ENCODE measurements at places on chromosomes 3 and 15.
A peak's percentile ranks its signal among the peaks of the same experiment; 100 is the strongest.

GRCh38 chr15:81271761-81272644 lies 51.9 kb downstream of the STARD5 start:
- no peak for DNase-seq

DNA sequence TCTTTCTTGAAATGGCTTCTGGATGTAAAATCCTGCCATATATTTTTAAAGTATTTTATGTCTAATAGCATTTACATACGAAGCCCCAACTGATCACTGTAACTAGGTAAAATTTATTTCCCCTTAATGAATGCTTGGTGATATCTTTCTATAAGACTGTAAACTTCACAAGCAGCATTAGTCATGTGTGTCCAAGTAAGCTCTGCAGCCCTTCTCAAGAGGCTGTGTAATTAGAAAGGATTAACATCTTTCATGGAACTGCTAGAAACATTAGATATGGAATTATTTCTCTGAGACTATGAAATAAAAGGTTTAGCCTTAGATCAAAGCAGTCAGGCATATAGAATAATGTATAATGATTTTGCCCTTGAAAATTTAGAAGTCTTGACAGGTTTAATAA lies 143.3 kb downstream of the EPHA3 start:
- no peak for DNase-seq

DNA sequence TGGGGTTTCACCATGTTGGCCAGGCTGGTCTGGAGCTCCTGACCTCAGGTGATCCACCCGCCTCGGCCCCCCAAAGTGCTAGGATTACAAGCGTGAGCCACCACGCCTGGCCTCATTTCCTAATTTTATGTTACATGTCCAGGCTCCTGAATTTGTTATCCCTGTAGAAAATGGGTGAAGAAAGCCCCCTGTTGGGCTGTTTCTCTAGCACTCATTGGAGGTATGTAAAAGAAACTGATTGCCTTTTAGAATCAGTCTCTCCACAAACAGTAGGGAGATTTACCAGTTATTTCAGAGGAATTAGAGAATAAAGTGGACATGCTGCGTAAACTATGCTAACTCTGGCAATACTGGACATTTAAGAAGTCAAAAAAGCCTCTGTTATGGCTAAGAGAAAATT lies 364.1 kb upstream of the TBL1XR1 start:
- DNase-seq, result no peak

DNA sequence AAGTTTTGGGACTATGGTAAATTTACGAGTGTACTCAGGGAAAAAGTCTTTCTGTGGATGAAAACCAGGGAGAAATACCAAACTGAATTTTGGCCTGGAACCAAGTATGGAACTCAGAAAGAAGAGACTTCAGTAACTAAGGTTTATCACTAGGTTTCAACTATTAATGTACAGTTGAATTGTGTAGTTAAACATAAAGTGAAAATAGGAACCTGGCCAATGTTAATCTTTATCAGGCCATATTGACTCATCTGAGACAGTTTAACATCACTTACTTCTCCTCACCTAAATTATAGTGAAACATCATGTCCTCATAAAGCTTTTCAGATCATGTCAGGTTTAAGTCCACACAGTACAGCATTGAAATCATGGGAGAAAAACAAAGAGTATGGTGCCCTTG lies 197.7 kb downstream of the LSAMP start:
- DNase-seq, result no peak

GRCh38 chr15:39281094-39281493 lies 299.8 kb upstream of the THBS1 start:
- no peak for DNase-seq

DNA sequence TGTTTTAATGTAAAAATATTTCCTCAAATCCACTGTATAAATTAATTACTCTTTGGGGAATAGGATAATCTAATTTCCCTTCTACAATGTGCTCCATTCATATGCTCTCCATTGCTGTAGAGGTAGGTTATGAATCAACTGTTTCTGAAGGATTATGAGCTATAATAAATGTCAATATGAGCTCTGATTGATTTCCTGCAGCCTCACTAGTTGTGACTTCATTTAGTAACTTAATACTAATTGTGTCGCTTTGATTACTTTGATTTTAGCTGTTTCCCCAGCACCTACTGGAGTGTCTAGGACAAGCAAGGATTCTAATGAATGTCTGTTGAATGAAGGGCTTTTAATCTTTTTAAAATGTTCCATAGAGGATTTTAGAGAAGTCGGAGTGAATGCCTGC lies 236.8 kb upstream of the NR2E3 start:
- DNase-seq, result no peak

DNA sequence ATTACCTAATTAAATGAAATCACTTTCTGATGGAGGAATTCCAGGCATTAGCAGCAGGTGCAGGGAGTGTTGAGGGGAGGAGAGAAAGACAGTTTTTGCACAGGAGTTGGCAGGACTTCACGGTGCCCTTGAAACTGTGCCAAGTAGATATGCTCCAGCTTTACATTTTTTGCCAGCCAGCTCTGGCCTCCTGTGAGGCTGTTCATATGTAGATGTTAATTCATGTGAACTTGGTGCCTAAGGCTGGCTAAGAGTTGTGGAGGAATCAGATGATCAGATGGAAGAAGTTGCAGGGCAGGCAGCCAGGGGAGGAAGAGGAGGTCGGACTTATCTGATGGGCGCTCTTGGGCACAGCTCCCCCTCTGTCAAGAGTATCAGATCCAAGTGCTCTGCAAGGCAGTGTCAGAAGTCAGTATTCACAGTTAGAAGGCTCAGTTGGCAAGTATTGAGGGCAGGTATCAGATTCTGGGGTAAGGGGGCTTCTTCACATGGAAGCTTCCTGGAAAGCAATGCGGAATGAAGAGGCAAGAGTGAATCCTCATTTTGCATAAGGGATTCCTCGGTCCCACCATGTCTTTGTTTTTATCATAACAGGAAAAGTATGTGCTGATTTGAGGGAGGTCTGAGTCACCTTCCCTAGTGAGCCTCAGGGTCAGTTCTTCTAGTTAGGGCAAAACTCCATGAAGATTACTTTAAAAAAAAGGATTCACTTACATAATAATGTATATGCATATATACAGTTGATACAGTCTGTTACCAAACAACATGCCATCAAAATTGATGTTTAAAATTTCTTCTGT lies 172.6 kb upstream of the UMPS start:
- DNase-seq, result peak; percentile 75

- no peak for DNase-seq
Measured at GRCh38 chr15:77032647-77033416, 37.9 kb downstream of the PSTPIP1 start.

DNA sequence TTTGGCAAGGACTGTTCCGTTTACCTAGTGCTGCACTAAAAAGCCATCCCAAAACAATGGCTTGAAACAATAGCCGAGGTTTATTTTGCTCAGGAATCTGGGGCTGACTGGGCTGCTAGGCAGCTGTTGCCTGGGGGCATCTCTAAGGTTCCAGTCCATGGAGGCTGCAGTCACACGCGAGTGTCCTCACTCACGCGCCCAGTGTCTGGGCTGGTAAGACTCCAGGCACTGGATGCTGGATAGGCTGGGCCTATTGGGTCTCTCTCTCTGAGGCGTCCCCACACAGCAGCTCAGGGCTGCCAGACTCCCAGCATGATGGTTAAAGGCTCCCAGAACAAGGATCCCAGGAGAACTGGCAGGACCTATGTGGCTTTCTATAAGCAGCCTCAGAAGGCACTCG lies 34.2 kb downstream of the ALS2CL start:
- DNase-seq, result peak; percentile 28

DNA sequence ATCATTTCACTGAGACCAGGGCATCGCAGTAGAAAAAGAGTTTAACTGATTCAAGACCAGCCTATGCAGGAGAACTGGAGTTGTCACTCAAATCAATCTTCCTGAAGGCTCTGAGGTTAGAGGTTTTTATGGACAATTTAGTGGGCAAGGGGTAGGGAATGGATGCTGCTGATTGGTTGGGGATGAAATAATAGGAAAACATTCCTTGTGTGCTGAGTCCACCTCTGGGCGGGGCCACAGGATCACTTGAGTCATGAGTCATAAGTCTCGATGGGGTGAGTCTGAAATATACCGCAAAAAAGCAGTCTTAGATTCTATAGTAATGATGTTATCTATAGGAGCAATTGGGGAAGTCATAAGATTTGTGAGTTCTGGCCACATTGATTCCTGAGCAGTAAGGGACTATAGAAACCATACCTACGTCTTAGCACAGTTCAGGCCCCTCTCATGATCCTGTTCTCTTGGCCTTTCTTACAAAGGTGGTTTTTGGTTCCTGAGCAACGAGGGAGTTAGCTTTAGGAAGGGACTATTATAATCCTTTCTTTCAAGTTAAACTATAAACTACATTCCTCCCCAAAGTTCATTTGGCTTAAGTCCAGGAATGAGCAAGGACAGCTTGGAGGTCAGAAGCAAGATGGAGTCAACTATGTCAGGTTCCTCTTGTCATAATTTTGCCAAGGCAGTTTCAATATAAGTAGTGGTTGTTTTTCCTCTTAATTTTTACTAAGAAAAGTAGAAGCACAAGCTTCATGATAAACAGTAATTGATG lies 2.7 kb upstream of the OPA1 start:
- DNase-seq, result no peak

- no peak for DNase-seq
Measured at GRCh38 chr3:61829722-61830350, 268.5 kb downstream of the PTPRG start.

GRCh38 chr3:15294929-15295328 lies 37.5 kb downstream of the SH3BP5 start:
- DNase-seq, result peak; percentile 16

DNA sequence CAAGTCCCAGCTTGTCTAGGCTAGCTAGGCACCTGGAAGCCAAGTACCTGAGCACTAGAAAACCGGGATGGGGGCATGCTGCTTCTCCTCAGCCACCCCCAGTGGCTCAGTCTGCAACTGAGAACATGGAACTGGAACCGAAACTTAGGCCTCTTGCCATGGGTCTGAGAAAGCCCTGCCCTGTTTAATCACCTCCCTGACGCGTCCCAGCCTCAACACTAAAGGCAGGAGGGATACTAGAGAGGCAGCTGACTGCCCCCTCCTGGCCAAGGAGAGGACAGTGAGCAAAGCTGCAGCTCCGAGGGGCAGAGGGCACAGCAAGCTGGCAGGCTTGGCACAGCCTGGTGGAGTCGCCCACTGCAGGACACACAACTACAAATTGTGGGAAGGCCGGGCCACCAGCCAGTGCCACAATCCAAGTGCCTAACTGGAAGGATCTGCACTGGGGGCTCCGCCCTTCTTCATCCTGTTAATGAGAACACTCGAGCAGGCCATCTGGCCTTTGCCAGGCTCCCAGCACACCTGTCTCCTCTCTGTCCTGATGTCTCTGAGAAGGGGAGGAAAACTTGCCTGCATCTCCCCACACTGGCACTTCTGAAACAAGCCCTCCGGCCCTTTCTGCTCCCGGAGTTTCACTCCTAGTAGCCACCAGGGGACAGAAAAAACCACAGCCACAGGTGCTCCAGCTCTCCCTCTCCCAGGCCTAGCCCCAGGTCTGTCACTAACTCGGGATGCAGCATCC lies 53.7 kb downstream of the BDH1 start:
- peak; percentile 27 for DNase-seq

- DNase-seq, result no peak
Measured at GRCh38 chr3:117036259-117036799, 326.8 kb downstream of the TUSC7 start.

GRCh38 chr15:64285871-64286270 lies 70.1 kb downstream of the CSNK1G1 start:
- DNase-seq, result no peak

DNA sequence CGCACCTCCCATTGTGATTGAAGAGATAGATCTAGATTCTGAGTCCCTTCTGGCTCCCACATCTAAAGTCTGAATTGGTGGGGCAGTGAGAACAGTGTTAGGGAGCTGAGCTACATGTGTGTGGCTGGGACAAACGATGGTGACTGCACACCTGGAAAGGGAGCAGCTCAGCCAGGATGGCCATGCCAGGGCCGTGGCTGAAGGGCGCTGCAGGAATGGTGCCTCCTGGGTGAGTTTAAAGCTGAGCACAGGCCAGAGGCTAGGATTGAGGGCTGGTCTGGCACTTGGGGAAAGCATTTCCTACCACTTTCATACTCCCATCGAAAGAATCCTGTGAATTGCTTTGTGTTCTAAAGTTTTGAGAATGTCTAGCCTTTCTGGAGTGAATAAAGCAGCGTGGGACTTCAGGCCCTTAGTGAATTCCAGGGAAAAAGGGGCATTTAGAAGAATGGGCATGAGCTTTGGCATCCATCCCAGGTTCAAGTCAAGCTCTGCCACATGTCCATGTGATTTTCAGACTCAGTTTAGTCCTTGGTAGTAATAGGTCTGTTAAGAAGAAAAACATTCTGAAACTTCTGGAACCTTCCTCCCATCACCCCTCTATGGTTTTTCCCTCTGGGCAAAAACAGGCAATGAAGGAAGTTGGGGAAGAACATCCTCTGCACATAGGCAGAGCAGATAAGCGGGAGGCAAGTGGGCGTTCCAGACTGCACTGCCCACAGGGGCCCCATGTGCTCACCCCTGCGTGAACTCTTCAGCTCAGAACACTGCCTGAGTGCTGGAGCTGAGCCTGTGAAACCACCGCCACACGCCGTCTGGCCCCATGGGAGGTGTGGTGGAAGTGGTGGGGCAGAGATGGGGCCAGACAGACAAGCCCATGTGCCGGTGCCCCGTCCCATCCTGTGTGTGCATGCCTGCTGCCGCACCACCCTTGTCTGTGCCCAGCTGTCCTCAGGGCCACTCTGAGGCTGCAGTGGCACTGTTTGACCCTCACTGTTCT lies 12.9 kb upstream of the CPNE9 start:
- DNase-seq, result no peak

- no peak for DNase-seq
Measured at GRCh38 chr3:69500604-69501003, 114.7 kb upstream of the FRMD4B start.

GRCh38 chr3:42831321-42831713 lies 22.1 kb downstream of the ACKR2 start:
- peak; percentile 74 for DNase-seq

GRCh38 chr3:150925751-150926201 lies 20.5 kb upstream of the MINDY4B start:
- peak; percentile 77 for DNase-seq

DNA sequence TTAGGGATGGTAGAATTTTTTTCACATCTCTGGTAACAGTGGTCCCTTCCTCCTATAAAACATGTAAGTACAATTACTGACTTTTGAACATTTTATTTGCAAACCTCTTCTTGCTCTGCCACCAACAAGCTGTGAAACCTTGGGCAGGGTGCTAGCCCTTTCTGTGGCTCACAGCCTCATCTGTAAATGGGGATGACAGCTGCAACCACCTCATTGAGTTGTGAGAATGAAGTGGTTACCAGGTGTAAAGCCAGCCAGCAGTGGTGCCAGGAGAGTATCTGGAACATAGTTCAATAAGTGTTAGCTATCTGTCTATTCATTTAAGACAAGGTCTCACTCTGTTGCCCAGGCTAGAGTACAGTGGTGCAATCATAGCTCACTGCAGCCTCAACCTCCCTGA lies 278.1 kb downstream of the ERC2 start:
- DNase-seq, result no peak
